ENCODE measurements at places on chromosomes 5 and 9.

GRCh38 chr5:664343-664993, 28.7 kb downstream of the TPPP start:
- DNase-seq, result no peak

- no peak for DNase-seq
These were observed 85.4 kb downstream of the GLIS3 start for GRCh38 chr9:4214486-4214885.

- DNase-seq, result no peak
These were observed 51.8 kb upstream of the APC start for GRCh38 chr5:112685931-112686330.

DNA sequence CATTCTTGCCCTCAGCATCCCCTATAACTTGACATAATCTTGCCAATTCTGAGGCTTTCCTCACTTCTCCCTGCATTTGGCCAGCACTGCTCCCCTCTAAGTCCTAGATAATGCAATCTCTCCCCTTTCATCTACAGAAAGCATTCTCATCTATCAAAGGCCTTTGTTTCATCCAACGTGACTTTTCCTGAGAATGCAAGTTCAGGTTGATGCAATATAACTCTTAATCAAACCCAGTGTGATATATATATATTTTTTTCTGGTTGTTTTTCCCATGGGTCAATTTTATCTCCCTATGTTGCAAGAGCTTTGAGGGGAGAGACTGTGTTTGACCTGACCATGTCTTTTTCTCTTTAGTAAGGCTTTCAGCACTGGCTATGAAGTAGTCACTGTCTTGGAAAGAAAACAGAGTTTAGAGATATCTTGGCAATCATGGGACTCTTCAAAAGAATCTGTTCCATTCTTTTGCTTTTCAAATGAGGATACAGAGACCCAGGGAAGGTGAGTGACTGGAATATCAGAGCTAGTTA, 268.6 kb downstream of the TRPM3 start:
- DNase-seq, result no peak

- DNase-seq, result no peak
These were observed 408.3 kb downstream of the KDM4C start for GRCh38 chr9:7166074-7166473.

DNA sequence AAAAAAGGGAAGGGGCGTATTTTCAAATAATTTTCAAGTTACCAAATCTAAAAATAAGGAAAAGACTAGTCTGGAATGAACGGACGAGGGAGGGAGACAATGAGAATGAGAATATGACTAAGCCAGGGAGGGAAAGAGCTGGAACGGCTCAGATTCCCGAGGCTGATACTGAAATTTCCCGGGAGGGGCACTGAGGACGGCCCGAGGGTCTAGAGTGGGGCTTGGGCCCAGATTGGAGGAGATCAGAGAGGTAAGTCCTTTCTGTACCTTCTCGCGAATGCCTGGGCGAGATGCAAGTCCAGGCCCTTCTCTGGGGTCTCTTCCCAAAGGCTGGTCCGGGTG, 3.4 kb upstream of the CCIN start:
- DNase-seq, result no peak

GRCh38 chr5:109455598-109456096, 45.9 kb upstream of the PJA2 start:
- no peak for DNase-seq

DNA sequence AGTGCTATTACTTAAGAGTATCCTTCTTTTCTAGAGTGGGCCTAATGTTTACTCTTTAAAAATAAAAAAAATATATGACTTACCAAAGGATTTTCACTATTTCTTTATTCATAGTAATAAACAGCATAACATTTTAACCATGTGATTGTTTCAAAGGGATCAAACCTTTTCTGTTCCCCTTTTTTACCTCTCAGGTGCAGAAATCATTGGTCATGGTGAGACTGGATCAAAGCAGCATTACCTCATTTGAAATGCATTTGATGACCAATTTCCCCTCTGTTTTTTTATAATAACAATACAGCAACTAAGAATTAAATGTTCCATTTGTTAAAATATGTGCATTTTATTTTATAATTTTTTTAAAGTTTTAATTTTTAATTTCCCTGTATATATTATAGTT, 598.0 kb upstream of the RGMB start:
- DNase-seq, result no peak

- DNase-seq, result no peak
These were observed 15.0 kb upstream of the FBP1 start for GRCh38 chr9:94654165-94654894.

GRCh38 chr5:177064500-177065277, 22.0 kb upstream of the FGFR4 start:
- no peak for DNase-seq

- no peak for DNase-seq
These were observed 131.4 kb downstream of the CDH6 start for GRCh38 chr5:31324842-31325241.
